ENCODE measurements at places on chromosomes 11 and 22.

DNA sequence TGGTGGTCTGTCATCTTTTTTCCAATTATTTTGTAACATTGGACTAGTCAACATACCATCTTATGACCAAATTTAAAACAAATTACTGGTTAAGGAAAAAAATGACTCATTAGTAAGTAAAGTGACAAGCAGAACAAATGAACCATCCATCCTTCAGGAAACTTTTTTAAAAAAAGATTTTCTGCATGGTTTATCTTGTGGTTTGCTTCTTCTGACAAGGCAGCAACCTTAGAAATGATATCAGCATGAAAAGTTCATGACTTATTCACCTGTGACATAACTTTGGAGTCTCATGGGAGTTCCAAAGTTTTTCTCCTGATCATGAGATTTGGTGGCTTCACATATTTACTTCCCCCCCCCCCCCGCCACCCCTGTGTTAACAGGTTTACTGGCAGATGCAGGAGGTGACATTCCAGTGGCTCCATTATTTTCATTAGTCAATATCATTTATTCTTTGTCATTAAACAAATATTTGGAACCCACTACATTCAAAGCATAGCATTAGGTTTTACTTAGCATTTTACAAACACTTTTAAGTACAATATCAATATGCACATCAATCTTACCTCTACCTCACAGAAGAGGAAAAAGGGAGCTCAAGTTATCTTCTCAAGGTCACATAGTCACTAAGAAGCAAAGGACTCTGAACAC lies 40.7 kb downstream of the DCUN1D5 start:
- peak; percentile 77 for DNase-seq

- no peak for DNase-seq
These were observed 21.3 kb downstream of the MORC2 start for GRCh38 chr22:30947173-30947815.

- DNase-seq: no peak
These were observed 9.6 kb downstream of the TMEM258 start for GRCh38 chr11:61782841-61783240.

- no peak for DNase-seq
These were observed 27.8 kb downstream of the CEP295 start for GRCh38 chr11:93689240-93689639.

GRCh38 chr11:8060146-8060719 lies 20.8 kb upstream of the TUB start:
- DNase-seq: no peak

- DNase-seq: no peak
These were observed 23.9 kb downstream of the CCKBR start for GRCh38 chr11:6283453-6284023.

GRCh38 chr22:42717197-42717928 lies 3.3 kb downstream of the A4GALT start:
- peak; percentile 25 for DNase-seq

- no peak for DNase-seq
These were observed 478.3 kb upstream of the ISX start for GRCh38 chr22:34587357-34588356.

DNA sequence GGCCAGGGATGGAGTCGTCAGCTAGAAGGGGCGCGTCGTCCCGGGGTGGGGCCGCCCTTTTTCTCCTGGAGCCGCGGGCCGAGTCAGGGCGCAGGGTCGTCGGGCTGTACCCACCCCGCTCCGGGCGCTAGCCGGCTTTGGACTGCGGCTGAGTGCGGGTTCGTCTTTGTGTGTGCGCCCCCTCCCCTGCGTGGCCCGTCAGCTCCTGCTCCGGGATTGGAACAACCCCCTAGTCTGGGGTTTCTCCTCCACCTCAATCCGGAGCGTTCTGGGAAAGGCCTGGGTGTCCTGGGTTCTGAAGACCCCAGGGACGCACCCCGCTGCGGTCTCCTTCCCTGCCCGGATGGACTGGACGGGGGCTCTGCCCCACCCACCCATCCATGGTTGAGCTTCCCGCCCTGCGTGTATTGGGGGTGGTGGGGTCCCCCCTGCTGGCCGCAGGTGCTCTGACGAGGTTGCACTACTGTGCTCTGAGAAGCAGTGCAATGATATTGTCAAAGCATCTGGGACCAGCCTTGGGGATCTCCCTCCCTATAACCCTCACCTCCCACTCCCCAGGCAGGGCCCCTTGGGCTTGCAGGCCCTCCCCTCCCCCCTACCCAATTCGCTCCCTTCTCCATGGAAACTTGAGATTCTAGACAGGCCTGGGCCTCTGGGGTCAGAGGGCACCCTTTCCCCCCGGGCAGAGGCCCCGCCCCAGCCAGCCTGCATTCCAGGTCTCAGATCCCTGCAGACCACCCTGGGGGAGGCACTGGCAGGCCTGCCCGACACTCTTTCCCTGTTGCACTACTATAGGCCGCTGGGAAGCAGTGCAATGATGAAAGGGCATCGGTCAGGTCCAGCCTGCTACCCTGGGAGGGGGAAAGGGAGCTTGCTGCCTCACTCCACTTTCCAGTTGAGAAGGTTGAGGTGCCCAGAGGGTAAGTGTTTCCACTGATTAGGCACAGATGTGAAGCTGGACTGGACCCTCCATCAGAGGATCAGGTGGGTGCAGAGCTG lies 10.7 kb downstream of the SDF2L1 start:
- DNase-seq: no peak

GRCh38 chr11:65316227-65317024 lies 1.8 kb downstream of the CDC42EP2 start:
- no peak for DNase-seq

- DNase-seq: no peak
These were observed 56.0 kb downstream of the ACER3 start for GRCh38 chr11:76916712-76917111.

GRCh38 chr22:48315439-48316256 lies 1512.0 kb downstream of the BRD1 start:
- DNase-seq: no peak

- DNase-seq: no peak
These were observed 35.4 kb upstream of the GRK2 start for GRCh38 chr11:67230886-67231285.

GRCh38 chr11:87033561-87033960 lies 4.2 kb upstream of the TMEM135 start:
- no peak for DNase-seq

DNA sequence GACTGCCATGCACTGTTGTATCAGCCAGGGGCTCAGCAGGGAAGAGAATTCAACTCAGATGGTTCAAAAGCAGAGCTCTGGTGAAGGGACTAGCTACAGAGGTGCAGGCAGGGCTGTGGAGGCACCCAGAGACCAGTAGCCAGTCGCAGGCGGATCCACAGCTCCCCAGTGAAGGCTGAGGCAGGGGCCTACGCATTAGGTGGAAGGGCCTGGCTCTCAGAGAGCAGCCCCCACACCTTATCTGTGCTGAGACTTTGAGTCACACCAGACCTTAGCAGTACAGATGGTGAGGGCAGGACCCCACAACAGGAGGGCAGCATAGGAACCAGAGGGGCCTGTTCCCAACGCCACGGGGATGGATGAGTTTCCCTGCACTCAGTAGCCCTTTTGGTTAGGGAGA lies 189.6 kb downstream of the DSCAML1 start:
- DNase-seq: no peak

DNA sequence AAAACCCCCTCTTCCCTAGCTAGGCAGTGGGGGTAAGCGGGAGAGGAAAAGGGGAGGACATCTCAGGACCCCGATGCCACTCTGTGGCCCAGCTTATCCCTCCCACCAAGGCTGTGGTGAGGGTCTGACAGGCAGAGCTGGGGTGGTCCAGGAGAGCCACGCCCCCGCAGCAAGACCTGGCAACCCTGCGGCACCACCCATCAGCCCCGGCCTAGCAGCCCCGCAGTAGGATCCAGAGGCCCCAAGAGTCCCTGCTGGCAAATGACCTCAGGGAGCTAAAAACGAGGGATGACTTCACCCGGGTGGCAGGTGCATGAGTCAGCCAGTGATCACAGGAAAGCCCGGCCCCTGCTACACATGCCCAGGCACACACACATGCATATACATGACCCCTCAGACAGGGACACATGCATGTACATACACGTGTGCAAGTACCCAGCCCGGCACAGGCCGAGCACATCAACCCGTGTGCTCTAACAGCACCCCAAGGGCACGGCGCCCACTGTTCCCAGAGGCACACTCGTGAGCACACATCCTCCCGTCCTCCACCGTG lies 32.3 kb downstream of the ARVCF start:
- DNase-seq: peak; percentile 65

DNA sequence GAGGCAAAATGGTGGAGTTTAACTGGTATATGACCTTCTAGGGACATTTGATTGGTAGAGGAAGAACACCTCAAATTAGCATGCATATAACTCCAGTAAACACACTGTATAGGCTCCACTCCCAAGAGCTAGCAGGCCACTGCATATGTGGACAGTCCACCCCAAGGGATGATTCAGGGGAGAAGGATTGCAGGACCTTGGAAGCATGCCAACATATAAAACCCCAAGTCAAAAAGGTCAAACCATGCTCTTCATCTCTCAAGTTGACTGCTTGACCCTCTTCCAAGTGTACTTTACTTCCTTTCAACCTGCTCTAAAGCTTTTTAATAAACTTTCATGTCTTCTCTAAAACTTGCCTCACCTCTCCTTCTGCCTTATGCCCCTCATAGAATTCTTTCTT lies 459.9 kb upstream of the CCDC179 start:
- no peak for DNase-seq

DNA sequence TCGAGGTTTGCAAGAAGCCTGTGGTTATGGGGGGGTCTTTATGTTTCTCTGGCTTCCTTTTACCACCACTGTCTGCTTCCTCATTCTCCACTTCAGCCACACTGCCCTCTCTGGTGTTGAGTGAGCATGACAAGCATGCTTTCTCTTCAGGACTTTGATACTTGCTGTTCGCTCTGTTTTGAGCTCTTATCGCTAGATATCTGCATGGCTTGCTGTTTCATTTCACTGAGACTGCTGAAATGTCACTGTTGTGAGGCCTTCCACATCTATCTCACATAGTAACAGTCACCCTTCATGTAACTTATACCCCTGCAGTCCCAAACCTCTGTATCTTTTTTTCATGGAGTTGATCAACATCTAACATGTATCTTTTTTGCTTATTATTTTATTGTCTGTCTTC lies 59.8 kb downstream of the TMEM135 start:
- DNase-seq: peak; percentile 28

DNA sequence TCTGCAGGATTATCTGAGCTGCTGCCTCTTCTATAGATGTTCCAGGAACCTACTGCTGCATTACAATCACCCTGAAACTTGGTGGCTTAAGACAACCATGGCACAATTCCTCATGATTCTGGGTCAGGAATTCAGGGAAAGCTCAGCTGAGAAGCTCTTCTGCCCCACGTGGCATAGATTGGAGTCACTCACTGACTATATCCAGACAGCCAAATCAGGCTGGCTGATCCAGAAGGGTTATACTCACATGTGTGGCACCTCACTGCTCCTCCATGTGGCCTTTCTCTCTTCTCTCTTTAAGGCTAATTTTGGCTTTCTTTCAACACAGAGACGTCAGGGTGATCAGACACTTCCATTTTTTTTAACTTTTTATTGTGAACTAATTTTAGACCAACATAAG lies 125.5 kb downstream of the BBOX1 start:
- no peak for DNase-seq

DNA sequence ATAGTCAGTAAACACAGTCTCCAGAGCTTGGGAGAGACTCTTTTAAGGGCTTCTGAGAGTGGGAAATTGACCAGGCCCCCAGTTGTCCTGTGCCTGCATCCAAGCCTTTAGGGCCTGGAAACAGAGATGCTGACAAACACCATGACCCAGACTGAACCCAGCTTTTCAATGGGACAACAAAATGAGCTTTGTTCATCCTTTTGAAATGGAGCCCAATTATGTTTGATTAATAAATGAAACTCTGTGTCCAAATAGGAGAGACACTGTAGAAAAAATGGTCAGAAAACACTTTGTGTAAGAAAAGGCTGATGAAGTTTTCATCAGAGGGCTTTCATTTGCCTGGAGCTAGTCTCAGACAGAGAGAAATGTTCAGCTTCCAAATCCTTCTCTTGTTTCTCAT lies 146.0 kb downstream of the RRAS2 start:
- no peak for DNase-seq

GRCh38 chr11:17354601-17354991 lies 3.0 kb downstream of the NCR3LG1 start:
- DNase-seq: peak; percentile 39

- DNase-seq: no peak
These were observed 31.1 kb downstream of the IFT27 start for GRCh38 chr22:36744791-36745190.

- DNase-seq: no peak
These were observed 63.8 kb downstream of the KIF18A start for GRCh38 chr11:28043930-28044709.

- DNase-seq: no peak
These were observed 8.9 kb downstream of the KCTD21 start for GRCh38 chr11:78179459-78180071.

DNA sequence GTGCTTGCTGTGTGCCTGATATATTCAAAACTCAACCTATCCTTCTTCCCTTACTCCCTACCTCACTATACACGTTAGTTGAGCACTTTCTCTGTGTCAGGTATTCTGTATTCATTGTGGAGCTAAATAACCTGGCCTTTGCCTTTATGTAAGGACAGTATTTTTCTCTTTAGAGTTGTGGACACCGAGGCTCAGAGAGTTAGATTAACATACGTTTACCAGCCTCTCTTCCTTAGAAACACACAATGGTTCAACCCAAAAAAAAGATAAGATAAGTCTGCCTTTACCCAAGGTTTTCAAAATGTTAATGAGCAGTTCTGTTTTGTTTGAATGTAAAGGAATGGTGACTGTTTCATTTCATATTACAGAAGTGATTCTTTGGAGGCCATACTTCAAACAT lies 45.0 kb downstream of the CBL start:
- no peak for DNase-seq

- no peak for DNase-seq
These were observed 85.1 kb upstream of the USP47 start for GRCh38 chr11:11756718-11757117.

All from kidney glomerular epithelial cell (primary cell).